ENCODE measurements at places on chromosomes 1 and 21.
A peak's percentile ranks its signal among the peaks of the same experiment; 100 is the strongest.

DNA sequence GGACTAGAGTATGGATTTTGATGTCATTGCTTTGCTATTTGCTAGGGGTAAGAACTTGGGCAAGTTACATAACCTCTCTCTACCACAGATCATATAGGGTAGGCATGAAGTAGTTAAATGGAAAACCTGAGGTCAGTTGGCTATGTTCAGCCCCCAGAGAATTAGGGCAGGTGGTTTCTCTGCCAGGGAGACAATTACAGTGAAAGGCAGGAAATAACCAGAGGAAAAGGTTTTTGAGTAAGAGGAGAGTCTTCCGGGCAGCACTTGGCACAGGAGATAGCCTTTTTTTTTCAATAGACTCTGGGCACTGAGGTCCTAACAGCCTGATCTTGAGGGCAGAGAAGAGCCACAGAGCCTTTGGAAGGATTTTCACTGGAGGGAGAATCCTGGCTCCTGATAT lies 16.7 kb upstream of the SERBP1 start:
- DNase-seq = no peak

GRCh38 chr1:152495066-152495675 lies 15.4 kb upstream of the LCE5A start:
- peak; percentile 25 for DNase-seq

- no peak for DNase-seq
These were observed 57.8 kb upstream of the ERRFI1 start for GRCh38 chr1:8083739-8084484.

GRCh38 chr1:71023515-71023914 lies 24.1 kb downstream of the PTGER3 start:
- DNase-seq = no peak

GRCh38 chr1:247212627-247213617 lies 41.1 kb upstream of the ZNF124 start:
- no peak for DNase-seq

DNA sequence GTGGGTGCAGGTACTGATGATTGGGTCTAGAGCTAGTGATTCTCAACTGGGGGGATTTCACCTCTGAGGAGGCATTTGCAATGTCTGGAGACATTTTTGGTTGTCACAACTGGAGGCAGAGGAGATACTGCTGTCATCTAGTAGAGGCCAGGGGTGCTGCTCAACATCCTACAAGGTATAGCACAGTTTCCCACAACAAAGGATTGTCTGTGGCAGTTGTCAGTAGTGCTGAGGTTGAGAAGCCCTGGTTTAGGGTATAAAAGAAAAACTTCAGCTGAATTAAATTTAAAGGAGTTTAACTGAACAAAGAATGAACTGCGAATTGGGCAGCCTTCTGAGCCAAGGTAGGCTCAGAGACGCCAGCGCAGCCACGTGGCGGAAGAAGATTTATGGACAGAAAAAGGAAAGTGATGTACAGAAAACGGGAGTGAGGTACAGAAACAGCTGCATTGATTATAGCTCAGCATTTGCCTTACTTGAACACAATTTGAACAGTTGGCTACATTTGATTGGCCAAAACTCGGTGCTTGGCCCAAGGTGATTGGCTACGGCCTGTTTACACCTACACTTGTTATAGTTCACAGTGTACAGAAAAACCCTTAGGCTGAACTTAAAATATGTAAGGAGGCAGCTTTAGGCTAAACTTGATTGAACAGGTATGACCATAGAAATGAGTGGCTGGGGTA lies 40.4 kb downstream of the MPZL1 start:
- DNase-seq = no peak

DNA sequence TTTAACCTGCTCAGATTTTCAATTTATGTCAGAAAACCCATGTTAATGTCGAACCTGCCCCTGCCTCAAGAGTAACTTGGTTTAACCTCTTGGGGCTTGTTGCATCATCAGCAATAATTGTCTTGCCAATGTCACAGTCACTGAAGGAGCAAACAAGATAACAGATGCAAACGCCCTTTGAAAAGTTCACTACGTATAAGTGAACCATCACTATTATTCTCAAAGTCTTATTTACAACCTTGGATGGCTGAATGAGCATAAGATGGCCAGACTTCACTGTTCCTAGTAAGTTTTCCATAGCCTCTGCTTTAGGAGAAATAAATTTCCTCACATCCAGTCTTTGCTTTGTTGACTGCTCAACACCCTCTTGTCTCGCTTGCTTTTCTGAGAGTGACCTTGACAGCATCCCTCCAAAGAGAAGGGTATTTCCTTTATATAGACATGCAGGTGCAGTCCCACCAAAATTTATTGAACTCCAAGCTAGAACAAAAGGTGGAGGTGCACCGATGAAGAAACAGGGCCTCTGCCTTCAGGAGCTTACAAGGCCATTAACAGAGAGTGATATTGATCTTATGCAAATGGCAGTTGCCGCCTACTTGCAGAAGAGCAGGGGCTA lies 749 bp upstream of the LRIG2 start:
- DNase-seq = no peak

- DNase-seq = no peak
These were observed 11.6 kb upstream of the RGSL1 start for GRCh38 chr1:182438326-182438725.

- DNase-seq = no peak
These were observed 74.9 kb downstream of the SYDE2 start for GRCh38 chr1:85125891-85126290.

GRCh38 chr1:207831517-207832327 lies 79.2 kb downstream of the CD34 start:
- peak; percentile 57 for DNase-seq

DNA sequence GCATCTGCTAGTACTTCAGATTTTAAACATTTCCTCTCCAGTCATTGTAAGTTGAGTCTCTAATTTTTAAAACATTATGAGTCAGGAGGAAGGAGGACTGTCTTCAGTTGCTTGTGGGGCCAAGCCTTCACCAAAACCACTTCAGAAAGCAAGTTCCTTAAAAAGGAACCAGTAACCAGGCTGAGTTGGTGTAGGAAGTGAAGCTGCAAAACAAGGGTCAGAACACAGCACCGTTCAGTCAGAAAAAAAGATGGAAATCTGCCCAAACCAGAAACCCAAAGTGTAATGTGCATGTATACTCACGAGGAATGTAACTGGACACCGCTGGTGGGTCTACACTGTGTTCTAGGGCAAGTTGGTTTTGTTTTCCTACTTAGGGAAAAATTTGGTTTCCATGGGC lies 402.1 kb downstream of the SETD4 start:
- DNase-seq = no peak

- DNase-seq = no peak
These were observed 169.8 kb downstream of the TTLL7 start for GRCh38 chr1:83829106-83829505.

DNA sequence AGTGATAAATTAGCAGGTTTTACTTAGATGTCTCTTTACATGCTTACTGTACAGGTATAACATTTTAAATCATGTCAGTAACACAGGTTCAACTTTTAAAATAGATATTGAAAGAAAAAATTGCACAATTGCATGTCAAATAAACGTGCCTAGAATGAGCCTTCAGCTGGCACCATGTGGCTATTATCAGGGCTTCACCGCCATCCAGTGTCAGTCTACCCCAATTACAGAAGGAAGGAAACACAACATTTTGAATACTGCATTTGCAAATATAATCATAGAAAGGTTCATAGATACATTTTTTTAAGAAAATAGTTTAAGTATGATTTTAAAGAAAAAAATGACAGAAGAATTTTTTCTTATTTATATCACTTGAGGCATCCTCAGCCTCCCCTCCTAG lies 47.5 kb upstream of the SERTAD4 start:
- DNase-seq = no peak

Data from GM19239 (cell line).